ENCODE measurements at places on chromosomes 2 and 18.

- DNase-seq = no peak
Measured at GRCh38 chr18:54444319-54444914, 86.7 kb downstream of the C18orf54 start.

- no peak for DNase-seq
Measured at GRCh38 chr2:26330604-26331003, 15.3 kb upstream of the SELENOI start.

GRCh38 chr2:40317761-40318160, 134.1 kb downstream of the SLC8A1 start:
- DNase-seq = no peak

- no peak for DNase-seq
Measured at GRCh38 chr2:158671360-158672245, 123.5 kb upstream of the DAPL1 start.

- no peak for DNase-seq
Measured at GRCh38 chr2:70557171-70557838, 3.7 kb upstream of the TGFA start.

DNA sequence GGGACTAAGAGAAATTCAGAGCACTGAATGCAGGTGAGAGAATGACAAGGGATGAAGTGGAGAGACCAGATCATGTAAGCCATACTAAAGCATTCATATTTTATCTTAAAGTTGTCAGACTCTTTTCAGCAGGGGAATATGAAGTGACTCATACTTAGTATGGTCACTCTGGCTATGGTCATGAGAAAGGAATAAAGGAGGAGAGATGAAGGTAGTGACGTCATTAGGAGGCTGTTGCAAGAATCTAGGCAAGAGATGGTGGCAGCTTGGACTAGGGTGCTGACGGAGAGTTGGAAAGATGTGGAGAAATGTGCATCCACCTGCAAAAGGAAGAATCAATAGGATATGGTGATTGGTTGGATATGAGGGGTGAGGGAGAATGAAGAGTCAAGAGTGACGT, 203.2 kb upstream of the ACVR2A start:
- no peak for DNase-seq

DNA sequence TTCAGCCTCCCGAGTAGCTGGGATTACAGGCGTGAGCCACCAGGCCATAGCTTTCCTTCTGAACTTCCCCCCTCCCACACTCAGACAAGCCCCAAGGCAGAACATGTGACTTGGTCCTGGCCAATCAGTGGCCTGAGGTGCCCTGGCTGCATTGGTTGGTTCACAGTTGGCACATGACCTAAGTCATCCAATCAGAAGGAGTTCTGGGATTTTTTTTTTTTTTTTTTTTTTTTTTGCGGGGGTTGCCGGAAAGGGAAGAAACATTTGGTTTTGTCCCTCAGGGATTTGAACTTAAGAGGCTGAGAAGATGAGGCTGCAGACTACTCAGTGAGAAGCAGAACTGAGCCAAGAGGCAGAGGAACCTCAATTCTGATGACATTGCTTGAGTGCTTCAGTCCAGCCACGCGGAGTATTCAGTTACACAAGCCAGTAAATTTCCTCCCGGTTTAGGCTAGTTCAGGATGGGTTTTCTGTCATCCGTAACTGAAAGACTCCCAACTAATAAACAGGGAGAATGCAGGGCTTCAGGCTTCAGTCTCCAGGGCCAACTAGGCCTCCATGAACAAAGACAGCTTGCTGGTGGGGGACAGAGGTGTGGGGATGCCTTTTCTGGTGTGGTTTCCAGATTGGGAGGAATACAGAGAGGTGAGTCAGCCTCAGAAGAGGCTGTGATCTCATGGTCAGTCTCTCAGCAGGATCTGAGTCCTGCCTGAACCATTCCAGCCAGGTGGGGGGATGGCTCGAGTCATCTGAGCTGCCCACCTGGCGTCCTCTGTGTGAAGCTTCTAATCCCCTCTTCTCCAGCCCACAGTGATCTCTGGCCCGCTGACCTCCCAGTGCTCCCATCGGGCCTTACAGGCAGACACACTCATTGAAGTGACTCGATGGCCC, 9.2 kb downstream of the PTMA start:
- no peak for DNase-seq

DNA sequence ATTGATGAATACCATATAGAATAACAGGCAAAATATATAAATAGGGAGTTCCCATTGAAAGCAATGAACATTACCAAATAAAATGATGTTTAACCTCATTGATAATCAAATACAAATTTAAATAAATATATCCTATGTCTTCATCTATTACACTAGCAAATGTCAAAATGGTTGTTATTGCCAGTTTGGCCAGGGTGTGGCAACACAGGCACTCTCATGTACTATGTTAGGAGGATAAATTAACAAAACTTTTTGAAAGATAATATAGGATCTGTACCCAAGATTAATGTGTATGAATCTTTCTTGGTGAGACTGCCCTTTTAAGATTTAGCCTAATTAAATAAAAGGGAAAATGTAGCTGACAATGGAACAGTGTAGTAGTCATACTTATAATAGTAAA, 659.3 kb downstream of the ERBB4 start:
- DNase-seq = no peak

- no peak for DNase-seq
Measured at GRCh38 chr2:177721087-177721486, 328.5 kb downstream of the AGPS start.

DNA sequence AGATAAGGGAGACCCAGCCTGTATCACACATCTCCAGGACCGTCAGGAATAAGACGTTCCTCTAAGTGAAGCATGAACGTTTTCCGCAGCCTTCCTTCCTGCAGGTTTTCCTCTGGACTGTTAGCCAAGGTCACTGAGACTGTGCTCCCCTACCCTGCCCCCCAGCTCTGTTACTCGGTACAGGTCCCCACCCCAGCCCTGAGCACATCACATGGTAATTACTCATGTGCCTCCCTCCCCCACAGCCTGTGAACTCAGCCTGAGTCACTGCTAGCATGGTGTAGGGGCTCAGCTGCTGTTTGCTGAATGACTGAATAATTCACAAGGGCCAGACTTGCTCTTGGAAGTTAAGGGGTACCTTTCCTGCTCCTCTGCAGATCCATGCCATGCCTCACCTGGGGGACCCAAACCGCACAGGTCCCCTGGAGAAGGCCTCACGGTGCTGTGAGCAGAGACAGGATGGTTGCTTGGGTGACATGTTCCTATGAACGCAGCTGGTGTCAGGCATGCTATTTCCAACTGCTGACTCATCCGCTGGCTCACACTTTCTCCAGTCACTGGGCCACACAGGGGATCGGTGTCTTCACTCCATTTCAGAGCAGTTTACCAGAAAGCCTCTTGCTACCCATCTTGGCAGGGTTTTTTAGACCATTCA, 88.2 kb downstream of the PLB1 start:
- DNase-seq = peak; percentile 89

DNA sequence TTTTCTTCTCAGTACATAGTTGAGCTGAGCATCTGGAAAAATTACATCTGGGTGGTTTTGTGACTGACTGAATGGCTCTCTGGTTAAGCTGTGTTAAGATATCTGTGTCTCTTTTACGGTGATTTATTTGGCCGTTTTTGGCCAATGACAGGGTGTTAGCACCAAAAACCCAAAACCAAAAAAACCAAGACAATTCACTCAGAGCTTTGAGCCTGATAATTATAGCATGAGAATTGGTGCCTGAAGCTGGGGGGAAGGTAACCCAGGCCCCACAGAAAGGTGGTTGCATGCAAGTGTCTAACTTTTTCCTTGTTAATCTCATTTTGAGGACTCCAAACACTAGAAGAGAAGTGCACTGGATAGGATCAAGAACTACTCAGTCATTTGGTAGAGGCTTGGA, 4.5 kb downstream of the CD28 start:
- no peak for DNase-seq

DNA sequence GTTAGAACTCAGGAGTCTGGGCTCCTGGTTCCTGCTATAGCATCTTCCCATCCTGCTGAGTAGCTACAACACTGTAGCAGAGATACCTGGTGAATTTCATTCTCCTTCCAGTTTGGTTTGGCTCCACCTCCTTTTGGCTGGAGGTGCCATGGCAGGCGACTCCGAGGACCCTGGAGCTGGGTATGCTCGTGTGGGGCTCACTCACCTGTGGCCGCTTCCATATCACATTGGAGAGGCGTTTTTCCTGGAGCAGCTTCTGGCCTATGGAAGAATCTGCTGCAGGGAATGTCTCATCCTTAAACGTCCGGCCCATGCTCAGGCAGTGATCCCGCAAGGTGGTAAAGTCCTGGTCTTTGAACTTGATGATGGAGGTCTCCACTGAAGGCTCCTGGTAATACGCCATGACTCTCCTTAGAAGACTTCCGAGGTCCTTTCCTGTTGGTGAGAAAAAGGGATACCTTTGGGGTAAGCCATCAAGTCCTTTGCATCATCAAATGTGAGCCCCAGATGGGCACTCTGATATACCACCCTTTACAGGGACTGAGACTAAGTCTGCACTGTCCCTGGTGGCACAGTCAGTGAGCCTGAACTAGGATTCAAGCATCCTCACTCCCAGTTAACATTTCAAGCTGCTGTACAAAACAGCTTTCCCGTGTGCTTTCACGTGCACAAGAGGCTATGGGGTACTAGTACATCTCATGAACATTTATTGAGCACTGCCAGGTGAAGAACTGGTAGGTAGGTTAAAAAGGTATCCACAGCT, 20.1 kb downstream of the CAPN13 start:
- no peak for DNase-seq

DNA sequence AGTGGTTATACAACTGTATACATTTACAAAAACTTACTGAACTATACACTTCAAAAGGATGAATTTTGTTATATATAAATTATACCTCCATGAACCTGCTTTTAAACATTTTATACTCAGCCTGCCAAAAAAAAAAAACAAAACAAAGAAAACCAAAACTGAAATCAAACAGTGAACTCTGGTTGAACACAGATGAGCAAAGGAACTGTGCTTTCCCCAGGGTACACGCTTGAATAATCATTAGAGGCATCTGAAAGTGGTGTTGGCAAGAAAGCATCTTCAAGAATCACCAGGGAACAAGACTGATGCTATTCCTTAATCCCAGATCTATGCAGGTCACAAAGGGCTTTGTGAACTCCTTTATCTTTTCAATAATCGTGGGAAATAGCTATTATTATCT, 77.0 kb upstream of the LYPD1 start:
- DNase-seq = no peak

DNA sequence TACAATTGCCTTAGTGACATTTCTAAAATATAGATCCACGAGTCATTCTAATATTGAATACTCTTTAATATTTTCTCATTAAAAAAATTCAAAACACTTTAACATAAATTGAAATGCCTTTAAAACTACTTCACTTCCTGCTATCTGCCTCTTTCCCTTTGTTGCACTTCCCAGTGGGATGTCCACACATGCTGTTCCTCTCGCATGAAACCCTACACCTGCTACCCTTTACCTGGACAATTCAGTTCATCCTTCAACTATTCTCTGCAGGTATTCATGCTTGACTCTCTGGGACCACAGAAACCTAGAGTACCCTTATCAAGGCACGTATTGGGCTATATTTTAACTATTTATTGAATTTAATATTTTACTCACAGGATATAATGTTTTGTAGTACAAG, 373.3 kb upstream of the GALNT5 start:
- no peak for DNase-seq

DNA sequence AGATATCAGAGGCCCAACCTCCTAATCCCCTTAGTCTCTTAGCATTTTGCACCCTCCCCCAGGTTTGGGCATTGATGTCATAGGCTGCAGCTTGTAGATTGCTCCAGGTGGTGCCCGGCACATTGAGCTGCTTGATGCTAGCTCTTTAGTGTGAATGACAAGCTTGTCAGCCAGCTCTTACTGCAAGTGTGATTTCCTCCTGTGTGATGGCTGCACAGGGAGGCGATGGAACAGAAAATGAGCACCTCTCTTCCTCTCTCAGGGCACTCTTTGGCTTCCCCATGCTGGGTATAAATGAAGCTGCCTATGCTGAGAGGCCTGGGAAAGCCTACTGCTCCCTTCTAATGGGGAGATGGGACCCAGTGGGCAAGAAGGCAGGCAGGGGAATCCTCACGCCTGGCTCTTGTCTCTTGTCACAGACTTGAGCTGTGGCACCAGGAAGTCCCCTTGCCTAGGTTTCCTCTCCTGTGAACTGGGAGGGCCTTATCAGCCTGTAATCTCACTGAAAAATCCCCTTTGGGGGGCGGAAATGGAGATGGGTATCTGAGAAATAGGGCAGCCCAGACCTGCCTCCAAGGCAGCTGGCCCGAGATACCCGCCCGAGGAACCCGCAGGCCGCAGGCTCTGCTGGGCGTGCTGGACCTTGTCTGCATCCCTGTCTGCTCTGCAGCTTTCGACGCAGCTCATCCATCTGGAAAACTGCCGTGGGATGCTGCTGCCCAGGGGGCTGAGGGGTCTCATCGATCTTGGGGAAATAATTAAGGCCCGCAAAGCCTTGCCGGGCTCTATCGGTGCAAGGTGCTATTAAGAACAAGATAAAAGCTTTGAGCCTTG, 163.5 kb upstream of the CXCR4 start:
- no peak for DNase-seq

DNA sequence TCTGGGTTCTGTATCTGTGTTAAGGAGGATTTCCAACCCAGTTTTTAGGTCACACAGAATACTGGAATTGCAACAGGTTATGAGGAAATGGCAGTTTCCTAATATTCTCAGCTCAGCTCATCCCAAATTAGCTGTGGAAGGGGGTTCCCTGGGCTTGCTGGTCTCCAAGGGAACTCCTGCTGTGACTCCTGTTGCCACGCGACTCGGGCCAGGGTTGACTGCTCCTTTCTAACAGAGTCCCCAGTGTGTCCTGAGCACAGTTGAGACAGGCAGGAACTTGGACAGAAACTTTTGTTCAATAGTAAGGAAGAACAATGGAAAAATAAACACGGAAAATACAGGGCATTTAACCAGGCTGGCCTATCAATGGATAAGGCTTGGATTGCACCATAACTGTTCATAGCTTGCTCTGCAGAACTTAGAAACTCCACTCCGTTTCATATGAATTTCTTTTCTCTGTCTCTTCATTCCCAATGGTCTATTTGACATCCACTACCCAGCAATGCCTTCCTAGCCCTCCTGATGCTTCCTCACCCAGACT, 3.8 kb upstream of the ROCK2 start:
- no peak for DNase-seq

DNA sequence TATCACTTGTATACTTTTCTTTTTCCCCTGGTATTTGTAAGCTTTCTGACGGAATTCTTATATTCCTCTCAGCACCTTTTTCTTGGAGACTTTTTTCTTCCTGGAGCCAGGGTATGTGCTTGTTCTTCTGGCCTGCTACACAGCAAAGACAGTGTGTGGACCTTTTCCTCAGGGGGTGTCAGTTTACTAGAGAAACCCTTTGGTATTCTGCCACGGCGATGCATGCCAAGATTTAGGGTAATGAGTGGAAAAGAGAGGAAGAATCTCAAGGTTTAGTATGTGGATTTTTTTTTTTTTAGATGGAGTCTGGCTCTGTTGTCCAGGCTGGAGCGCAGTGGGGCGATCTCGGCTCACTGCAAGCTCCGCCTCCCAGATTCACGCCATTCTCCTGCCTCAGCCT, 152.2 kb downstream of the PHLPP1 start:
- no peak for DNase-seq

All from coronary artery (tissue), 2 donors.